ENCODE measurements at places on chromosomes 1 and 21. TPM values are rescaled to one million over a fixed set of nuclear protein-coding genes. Genes with fewer than 3 reads are reported as not detected.

DNA sequence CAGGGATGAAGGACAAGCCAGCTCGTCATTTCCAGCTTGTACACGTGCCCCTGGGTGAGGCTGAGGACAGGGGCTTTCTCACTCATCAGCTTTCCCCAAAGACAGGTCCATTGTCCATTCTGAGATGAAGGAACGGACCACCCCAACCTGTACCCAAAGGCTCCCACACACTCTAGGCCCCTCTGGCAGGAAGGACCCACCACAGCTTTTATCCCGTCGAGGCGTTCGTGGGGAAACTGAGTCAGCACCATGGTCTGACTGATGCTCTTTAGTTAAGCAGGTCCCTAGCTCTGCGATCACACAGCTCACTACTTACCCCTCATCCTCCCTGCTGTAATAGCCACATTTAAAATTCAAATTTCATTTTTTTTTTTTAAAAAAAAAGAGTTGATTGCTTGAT, 117.3 kb downstream of the AJAP1 start:
- no peak overlapping the region for H3K4me3 ChIP-seq
- DNase-seq, result no peak
- no peaks in the 10 kb centered on the region for H3K27me3 ChIP-seq
- H3K27ac ChIP-seq, result no peak overlapping the region
- H3K4me1 ChIP-seq, result no peaks in the 10 kb centered on the region

GRCh38 chr1:70963374-70963773, 84.2 kb downstream of the PTGER3 start:
- no peaks in the 10 kb centered on the region for H3K4me1 ChIP-seq
- peak; percentile 34 for DNase-seq
- no peaks in the 10 kb centered on the region for H3K36me3 ChIP-seq
- H3K27me3 ChIP-seq, result no peaks in the 10 kb centered on the region
- H3K4me3 ChIP-seq, result no peak overlapping the region
- no peak overlapping the region for H3K27ac ChIP-seq

GRCh38 chr1:66302815-66303214, 231.1 kb upstream of the SGIP1 start:
- no peaks in the 10 kb centered on the region for H3K27me3 ChIP-seq
- H3K27ac ChIP-seq, result no peak overlapping the region

DNA sequence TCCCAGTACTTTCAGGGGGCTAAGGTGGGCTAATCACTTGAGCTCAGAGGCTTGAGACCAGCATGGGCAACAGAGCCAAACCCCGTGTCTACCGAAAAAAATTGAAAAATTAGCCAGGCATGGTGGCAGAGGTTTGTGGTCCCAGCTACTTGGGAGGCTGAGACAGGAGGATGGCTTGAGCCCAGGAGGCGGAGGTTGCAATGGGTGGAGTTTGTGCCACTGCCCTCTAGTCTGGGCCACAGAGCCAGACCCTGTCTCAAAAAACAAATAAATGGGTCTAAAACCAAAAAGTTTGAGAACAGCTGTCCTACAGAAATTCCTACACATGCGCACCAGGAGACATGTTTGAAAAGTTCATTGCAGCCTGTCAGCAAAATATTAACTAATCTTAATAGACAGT, 5.5 kb downstream of the SCAF4 start:
- DNase-seq, result no peak
- H3K36me3 ChIP-seq, result peaks cover 9% of the 10 kb centered on the region
- peaks cover 3% of the 10 kb centered on the region for H3K4me1 ChIP-seq
- H3K27ac ChIP-seq, result no peak overlapping the region
- no peaks in the 10 kb centered on the region for H3K27me3 ChIP-seq

DNA sequence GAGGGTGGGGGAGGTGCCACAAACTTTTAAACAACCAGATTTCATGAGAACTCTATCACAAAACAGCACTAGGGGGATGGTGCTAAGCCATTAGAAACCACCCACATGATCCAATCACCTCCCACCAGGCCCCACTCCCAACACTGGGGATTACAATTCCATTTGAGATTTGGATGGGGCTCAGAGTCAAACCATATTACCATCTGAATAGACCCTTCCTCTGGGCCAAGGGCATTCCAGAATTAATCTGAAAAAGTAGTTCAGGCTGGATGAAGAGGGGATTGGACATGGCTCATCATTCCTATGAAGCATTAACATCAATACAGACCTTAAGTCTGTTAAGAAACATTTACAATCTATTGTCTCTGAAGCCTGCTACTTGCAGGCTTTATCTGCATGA, 149.9 kb upstream of the DNAH14 start:
- H3K4me1 ChIP-seq, result peaks cover 11% of the 10 kb centered on the region
- DNase-seq, result no peak
- H3K27me3 ChIP-seq, result no peaks in the 10 kb centered on the region
- no peak overlapping the region for H3K27ac ChIP-seq
- peak overlapping the region; percentile 8 for H3K4me3 ChIP-seq
- no peaks in the 10 kb centered on the region for H3K36me3 ChIP-seq

Gene LEMD1
- 11.9 TPM for total RNA-seq

Gene KIF21B
- total RNA-seq, result 7.0 TPM

Gene RNF187
- total RNA-seq, result 67.2 TPM

GRCh38 chr1:221841251-221841982, 99.5 kb upstream of the DUSP10 start:
- no peaks in the 10 kb centered on the region for H3K36me3 ChIP-seq
- no peak overlapping the region for H3K27ac ChIP-seq
- no peaks in the 10 kb centered on the region for H3K4me1 ChIP-seq
- no peak for DNase-seq

DNA sequence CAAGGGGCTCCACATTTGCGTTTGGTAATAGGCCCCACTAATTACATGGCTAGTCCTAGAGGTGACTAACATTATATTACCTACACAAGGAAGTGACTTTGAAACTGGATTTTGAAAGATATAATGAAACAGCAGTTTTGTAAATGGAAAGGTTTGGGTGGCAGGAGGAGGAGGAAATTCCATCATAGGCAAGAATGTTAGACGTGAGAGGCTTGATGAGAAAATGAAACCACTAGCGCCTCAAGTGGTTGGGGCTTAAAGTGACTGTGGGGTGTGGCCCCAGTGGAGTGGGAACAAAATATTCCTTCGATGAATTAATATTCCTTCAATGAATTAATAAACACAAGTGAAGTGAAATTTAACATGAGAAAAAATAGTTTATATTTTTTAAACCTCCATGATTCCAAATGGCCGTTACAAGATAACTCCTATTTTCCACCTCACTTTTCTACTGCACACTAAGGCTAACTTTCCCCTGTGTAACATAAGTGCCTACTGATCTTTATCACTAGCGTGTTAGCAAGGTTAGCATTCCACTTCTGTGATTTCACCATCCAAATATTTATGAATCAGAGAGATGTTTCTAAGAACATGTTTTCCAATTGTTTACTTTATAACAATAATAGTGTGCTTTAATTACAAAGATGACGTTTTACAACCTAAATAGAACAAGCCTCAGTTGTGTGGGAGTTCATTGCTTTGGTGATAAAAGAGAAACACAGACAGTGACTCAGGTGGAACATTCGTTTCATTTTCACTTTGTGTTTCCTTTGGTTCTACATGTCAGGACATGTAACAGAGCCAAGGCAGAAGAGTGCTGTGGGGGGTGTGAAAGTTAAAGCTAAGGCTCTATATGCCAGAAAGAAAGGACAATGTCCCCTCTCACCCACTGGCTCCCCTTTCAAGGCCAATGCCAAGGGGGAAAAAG, 12.5 kb upstream of the ATF3 start:
- no peaks in the 10 kb centered on the region for H3K27me3 ChIP-seq
- no peaks in the 10 kb centered on the region for H3K36me3 ChIP-seq
- H3K4me1 ChIP-seq, result no peaks in the 10 kb centered on the region
- H3K4me3 ChIP-seq, result no peak overlapping the region
- no peak for DNase-seq

GRCh38 chr1:237040823-237041222, 1.2 kb upstream of the RYR2 start:
- peaks cover 2% of the 10 kb centered on the region for H3K4me1 ChIP-seq
- no peak overlapping the region for H3K27ac ChIP-seq
- H3K27me3 ChIP-seq, result peaks cover 18% of the 10 kb centered on the region
- DNase-seq, result no peak

DNA sequence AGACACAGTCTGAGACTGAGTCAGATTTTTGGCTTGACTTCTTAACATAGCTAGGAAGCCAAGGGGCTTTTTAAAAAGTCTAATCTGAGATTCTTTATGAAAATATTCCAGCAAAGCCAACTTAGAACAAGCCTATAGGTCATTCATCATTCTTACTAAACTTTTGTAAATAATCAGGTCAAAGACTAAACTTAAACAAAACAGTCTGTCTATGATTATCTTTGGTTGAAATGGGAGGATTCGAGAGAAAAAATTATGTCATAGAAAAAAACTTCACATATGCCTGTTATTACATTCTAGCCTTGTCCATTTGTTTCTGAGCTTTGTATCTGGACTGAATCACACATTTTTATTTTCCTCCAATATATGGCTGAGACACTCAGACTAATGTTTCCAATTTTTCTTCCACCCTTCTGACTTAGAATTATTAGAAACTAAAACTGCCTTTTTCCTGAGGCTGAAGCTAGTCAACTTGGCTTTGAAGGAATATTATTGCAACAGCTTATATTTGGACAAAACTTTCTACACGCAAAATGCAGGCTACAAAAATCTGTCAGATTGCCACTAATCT, 83.3 kb downstream of the ETS2 start:
- no peak overlapping the region for H3K4me3 ChIP-seq
- peaks cover 14% of the 10 kb centered on the region for H3K36me3 ChIP-seq
- no peaks in the 10 kb centered on the region for H3K27me3 ChIP-seq
- DNase-seq, result no peak
- H3K27ac ChIP-seq, result no peak overlapping the region

DNA sequence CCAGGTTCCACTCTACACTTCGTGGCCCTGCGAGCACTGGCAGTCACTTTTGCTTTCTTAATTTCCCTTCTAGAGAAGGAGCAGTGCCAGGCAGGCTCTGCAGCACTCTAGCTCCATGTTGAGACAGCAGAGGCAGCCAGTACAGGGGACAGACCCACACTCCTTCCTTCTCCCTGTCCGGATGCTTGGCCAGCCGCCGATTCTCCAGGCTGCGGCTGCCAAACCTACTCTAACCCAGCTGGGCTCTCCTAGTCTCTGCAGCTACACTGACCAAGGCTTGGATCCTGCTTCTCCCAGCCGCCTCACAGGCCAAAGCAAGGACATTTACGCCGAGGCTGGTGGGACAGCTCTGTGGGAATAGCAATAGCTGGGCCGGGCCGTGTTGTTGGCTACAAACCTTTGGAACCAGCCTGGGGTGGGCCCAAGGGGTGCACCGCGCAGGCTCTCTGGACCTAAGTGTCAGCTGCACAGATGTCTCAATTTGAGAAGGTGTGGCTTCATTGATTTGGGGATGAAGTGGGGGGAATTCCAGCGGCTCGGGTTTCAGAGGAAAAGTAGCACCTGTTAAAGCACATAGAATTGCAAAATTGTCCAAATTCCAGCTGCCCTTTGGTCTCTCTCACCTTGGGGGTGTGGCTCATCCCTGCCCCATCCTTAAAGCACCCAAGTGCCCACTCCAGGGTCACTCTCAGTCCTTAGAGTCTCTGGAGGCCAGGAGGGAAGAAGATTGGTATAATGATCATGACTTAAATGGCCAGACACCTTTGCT, 3.2 kb downstream of the BARHL2 start:
- no peaks in the 10 kb centered on the region for H3K36me3 ChIP-seq
- peak; percentile 56 for DNase-seq
- no peak overlapping the region for H3K4me3 ChIP-seq
- H3K4me1 ChIP-seq, result peaks cover 2% of the 10 kb centered on the region
- H3K27me3 ChIP-seq, result peaks cover 91% of the 10 kb centered on the region

DNA sequence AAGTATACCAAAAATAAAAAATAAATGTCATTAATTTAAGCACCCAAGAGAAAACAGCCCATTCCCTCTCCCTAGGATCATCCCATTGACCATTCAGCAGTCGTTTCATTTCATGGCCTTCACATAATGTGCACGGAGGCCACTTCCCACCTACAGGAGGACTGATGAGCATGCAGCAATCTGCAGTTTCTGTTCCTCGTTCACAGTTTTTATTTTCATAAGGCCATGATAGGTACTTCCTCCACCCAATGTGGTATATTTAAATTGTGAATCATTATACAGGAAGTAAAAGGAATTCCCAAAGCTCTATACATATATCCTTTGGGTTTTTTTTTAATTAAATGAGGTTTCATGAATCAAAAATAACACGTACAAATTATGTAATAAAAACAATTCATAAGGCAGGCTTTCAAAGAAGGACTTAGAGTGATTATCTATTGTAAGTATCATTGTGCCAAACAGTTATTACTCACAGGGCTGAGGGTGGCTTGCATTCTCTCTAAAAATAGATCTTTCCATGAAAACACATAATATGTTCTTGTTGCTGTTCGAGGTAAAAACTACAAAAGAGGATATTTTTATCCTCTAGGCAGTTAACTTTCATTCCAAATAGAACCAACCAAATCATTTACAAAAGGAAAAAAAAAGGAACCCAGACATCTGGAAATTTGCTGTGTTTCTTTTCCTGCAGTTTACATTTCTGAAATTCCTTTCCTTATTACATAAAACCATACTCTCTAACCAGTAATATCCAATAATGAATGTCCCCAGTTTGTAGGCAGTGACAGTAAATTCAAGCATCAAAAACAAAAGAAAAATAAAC, 27.5 kb upstream of the SLC44A3 start:
- no peaks in the 10 kb centered on the region for H3K36me3 ChIP-seq
- H3K4me1 ChIP-seq, result no peaks in the 10 kb centered on the region
- no peak for DNase-seq

DNA sequence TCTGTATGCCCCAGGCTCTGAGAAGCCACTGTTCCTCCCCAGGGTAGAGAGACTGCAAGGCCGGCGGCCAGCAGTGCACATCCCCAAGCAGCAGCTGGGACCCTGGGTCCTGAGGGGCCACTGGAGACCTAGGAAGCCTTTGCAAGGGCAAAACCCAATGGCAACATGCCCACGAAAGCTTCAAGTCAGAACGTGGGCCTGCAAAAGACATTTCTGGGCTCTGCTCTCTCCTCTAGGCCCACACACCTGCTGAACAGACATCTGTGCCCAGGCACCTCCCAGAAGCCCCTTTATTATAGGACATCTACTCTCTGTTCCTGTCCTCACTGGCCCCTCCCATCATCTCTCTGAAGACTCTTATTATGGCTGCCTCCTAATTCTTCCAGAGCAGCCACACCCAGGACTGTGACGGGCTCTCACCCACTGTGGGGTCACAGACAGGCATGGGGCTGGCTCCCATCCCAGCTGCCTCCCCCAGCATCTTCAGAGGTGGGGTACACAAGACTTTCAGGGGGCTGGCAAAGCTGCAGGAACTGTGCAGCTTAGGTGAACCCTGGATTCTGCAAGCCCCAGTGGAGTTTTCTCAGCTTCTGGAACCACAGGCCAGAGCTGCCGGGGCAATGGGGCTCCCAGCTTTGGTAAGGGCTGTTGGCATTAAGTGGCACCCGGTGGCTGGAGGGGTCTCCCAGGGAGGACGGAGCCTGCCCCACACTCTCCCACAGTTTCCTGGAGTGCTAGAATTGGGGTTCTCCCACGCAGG, 12.6 kb downstream of the TRIM11 start:
- H3K4me3 ChIP-seq, result no peak overlapping the region
- peaks cover 40% of the 10 kb centered on the region for H3K36me3 ChIP-seq
- no peak for DNase-seq
- H3K27me3 ChIP-seq, result no peaks in the 10 kb centered on the region
- H3K27ac ChIP-seq, result no peak overlapping the region

Gene PEX11B
- 11.2 TPM for total RNA-seq

- H3K27ac ChIP-seq, result no peak overlapping the region
- no peaks in the 10 kb centered on the region for H3K4me1 ChIP-seq
- peak; percentile 54 for DNase-seq
- H3K4me3 ChIP-seq, result no peak overlapping the region
These were observed 58.9 kb upstream of the CTTNBP2NL start for GRCh38 chr1:112337028-112337531.
